Foreskin keratinocyte (primary cell): ENCODE measurements at places on chromosomes 7 and 10.

DNA sequence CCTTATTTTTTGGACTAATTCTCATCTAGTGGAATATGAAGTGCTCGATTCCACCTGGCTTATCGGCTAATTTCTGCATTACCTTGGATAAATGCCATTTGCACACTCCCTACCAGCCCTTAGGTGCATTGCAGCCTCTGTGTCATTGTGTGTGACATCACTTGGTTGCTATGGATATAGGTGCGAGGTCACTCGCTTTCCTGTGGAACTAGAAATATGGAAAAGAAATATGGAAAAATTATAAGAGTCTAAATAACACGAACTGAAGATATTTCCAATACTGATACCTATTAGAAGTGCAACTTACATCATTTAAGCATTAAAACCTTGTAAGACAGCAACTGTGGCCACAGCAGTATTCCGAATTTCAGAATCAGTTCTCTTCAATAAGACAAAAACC, 2.0 kb downstream of the YWHAG start:
- no peak for DNase-seq

- DNase-seq = no peak
Observed at GRCh38 chr10:86668297-86669165, at the start of gene LDB3. TSS of gene LDB3 (plus strand) at chr10:86668511. CDS start at chr10:86668692, 181 bp downstream.

DNA sequence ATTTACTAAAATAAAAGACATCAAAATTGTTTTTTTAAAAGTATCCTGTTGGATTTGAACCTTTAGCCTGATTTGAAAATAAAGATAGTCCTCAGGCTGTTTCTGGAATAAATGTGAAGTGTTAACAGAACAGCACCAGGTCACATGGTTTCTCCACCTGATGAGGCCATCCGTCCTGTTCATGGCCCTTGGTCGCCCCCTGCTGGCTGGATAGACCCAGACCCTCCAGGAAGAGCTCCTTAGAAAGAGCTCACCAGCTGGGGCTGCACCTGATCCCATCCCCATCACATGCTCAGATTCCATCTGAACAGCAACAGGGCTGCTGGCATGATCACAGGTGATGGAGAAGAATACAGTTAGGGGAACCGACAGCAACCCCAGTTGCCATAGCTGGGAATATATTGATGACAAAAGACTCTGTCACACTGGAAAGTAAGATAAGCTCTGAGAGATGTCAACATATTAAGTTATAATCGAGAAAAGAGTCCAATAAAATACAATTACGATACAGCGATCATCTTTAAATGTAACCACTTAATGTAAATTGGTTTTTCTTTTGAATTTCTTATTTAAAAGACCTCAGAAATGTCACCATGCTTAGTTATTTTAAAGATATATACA, 4.8 kb downstream of the OR2A14 start:
- peak; percentile 22 for DNase-seq

DNA sequence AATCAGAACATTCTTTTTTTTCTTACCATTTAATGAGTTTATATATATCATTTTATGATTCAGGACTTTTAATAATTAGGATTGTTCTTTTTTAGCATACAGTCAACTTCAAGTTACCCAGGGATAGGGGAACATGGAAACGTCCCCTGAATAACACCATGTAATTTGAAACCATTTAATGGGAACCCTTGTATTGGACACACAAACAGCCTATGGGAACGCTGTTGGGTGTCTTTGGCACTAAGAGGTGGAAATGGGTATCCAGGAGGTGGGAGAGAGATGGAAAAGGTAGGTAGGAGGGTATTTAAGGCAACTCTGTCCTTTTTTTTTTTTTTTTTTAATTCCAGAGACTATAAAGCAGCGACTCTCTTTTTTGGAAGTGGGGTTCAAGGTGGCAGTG, 2.6 kb downstream of the LUC7L2 start:
- DNase-seq = no peak

DNA sequence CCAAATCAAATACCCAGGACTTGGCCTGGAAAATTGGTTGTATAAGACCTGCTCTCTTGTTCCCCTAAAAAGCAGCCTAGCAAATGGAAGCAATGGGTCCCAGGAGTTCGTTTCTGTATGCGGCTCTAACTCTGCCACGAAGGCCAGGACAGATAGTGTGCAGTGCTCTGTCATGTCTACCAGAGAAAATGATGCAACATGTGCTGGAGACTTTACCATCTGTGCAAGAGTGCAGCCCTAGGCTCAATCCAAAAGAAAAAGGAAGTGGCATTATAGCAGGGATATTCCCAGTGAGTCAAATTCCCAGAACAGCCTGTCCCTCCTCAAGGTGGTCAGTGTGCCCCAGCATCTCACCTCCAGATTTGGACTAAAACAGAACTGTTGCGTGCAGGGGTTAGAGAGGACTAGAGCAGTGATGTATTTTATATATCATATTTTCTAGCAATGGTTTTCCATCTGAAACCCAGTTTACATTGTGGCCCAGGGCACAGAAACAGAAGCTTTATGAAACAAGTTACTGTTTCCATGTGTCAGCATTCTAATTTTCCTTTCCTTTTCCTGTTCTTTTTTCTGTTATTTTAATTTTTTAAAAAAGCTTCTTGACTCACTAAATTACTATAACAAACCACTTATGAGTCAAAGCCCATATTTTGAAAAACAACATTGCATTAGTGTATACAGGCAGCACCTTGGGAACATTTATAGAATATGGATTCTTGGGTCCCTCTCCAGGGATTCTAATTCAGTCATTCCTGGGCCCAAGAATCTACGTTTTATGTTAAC, 311.2 kb downstream of the RNLS start:
- no peak for DNase-seq

- DNase-seq = no peak
Observed at GRCh38 chr10:128938558-128938957, 528.5 kb upstream of the MGMT start.

DNA sequence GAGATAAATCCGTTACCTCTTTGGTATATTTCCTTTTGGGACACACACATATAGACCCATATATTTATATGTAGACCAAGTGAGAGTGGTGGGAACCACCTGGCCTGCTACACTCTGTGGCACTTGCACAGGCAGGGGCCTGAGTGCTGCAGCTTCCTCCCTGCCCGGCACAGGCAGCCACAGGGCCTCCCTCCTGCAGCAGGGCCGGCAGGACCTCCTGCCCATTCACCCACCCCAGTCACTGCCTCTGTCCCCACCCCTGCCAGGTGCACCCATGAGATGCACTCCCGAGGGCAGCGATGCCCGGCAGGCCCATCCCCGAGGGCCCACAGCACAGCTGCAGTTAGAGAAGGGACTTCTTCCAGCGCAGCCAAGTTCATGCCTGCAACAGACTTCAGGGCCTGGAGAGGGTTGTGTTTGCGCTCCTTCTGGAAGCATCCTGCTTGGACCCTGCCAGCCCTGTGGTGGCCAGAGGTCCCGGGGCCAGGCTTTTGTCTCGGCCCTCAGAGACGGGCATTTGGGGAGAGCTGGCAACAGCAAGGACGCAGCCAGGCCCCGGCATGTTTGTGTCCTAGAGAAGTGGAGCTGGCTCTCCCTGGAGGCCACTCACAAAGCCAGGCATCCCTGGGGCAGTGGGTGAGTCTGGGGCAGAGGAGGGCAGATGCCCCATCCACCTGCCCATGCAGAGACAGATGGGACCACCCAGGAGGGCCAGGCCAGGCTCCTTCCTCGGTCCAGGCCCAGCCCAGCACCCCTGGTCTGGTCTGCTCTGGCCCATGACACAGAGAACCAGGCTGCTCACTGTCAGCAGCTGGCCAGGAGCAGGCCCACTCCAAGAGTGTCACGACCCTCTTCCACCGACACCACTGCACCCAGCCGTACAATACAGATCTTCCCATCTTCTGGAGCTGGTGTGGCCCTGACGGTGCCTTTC, 41.4 kb downstream of the PWWP2B start:
- no peak for DNase-seq

DNA sequence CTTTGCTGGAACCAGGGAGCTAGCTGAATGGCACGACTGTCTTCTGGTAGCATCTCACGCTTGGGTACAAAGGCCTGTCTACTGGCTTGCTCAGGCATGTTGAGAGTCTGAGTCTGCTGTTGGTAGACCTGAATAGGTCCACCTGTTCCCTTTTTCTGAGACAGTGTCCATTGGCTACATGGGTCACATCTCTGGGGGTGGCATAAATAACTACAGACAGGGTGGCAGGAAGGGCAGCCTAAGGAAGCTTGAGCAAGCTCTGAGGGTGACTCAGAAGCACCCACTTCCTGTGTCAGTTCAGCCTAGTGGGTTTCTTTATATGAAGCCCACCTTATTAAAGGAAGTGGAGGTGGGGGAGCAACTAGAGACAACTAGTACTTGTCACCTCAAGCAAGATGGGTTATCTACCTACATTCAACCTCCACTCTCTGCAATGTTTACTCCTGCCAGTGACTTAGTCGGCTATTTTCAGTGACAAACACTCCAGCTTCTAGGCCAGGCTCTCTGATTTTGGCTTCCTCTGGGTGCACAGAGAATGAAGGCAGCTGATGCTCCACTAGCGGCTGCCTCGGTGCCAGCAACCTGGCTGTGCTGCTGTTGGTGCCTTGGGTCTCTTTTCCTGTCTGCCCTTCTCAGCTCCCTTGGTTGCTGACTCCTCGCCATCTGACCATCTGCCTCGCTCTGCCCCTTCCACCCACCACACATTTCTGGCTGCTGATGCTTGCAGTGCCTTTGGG, 5.7 kb upstream of the ZYX start:
- DNase-seq = no peak

DNA sequence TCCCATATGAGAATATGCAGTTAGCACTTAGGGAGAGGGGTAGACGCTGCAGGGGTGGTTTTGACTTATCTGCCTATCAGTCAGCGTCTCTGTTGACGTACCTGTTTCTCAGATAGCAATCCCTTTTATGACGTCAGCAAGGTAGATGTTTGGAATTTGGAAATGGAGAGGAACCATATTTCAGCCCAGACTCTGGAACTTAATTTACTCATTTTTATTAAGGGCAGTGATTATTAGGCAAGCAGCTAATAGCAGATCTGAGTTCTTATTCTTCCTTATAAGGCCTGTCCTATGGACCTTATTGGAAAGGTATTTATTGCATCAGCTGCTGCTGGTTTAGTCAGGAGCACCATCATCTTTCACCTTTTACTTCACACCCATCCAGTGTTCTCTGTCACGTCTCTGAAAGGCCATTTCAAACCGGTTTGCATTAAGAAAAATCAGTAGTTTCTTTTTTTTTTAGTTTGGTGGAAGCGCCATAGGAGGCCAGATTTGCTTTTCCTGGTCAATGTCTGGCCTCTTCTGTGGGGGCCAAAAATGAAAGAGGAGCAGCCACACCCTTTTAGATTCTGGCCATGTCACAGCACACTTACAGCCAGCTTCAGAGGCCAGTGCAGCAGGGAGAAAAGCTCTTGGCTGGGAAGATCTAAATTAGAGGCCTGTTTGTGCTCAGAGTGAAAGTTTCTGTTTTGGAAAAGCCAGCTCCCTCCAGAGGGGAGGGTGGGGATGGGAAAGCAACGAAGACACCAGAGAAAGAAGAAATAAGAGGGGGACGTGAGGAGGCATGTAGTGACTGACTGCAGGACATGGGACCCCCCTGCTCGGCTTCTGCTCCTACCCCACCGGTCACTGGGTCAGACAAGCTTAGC, 146.3 kb downstream of the TCF7L2 start:
- no peak for DNase-seq

GRCh38 chr10:69500864-69501468, 49.7 kb downstream of the TSPAN15 start:
- no peak for DNase-seq

- no peak for DNase-seq
Observed at GRCh38 chr10:42984761-42985325, 92.0 kb upstream of the RET start.

- no peak for DNase-seq
Observed at GRCh38 chr10:121352231-121352855, 245.9 kb downstream of the FGFR2 start.

DNA sequence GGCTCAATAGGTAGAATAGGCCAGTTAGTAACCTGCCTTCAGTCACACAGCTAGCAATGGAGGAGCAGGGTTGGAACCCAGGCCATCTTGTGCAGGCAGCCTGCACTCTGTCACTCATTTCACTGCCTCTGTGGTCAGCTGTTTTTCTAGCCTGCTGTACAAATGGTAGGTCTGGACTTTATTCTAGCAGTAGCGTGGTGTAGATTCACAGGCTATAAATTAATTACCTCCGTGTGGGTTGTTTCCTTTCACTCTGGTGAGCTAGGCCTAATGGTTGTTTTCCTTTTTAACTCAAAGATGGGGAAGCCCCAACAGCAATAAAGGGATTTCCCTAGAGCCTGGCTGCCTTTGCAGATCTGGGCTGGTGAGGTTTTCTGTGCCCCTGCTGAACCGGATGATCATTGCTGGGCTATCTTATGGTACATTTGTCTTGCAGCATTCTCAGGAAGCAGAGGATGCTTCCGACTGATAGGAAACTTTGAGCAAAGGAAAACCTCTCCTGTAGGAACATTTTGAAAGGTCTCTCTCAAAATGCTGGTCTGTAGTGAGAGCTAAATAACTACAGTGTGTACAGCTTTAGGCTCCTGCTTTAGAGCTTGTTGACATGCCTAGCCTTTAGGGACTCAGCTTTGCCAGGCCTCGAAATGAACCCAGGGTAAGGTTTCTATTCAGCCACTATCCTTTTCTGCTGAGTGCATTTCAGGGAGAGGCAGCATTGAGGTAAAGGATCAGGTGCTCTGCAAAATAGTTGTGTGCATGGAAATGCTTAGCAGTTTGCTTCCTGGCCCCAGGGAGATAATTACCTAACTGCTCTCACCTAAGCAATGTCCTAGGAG, 157.4 kb downstream of the ST7 start:
- DNase-seq = no peak

DNA sequence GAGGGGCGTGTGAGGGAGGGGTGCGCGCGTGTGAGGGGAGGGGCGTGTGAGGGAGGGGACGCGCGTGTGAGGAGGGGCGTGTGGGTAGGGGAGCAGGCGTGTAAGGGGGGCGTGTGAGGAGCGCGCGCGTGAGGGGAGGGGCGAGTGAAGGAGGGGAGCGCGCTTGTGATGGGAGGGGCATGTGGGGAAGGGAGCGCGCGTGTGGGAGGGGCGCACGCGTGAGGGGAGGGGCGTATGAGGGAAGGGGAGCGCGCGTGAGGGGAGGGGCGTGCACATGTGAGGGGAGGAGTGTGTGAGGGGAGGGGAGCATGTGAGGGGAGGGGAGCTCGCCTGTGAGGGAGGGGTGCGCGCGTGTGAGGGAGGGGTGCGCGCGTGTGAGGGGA, 19.1 kb downstream of the MXI1 start:
- peak; percentile 57 for DNase-seq

- peak; percentile 74 for DNase-seq
Observed at GRCh38 chr7:88664630-88665233, 94.8 kb upstream of the ZNF804B start.

DNA sequence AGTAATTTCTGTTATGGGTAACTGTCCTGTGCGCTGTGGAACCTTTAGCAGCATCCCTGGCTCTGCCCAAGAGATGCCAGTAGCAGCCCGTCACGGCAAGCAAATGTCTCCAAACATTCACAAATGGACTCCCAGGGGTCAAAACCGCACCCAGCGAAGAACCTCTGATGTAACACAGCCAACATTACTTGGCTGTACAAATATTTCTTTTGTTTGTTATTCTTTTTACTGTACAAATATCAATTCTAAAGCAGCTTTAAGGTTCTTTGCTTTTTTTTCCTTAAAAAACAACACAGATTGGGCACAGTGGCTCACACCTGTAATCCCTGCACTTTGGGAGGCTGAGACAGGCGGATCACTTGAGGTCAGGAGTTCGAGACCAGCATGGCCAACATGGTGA, 182.5 kb downstream of the KMT2E start:
- DNase-seq = no peak

GRCh38 chr10:43199684-43200537, 61.7 kb downstream of the CSGALNACT2 start:
- no peak for DNase-seq

- DNase-seq = no peak
Observed at GRCh38 chr10:50625649-50626132, 1.9 kb upstream of the SGMS1 start.
